ENCODE measurements at places on chromosomes 2 and 18.

- no peak for DNase-seq
Measured at GRCh38 chr2:236981701-236982485, 103.8 kb upstream of the COPS8 start.

GRCh38 chr2:74233648-74234047 is 35.2 kb downstream of the MTHFD2 start:
- no peak for DNase-seq

- no peak for DNase-seq
Measured at GRCh38 chr2:39865751-39866150, 86.7 kb upstream of the THUMPD2 start.

DNA sequence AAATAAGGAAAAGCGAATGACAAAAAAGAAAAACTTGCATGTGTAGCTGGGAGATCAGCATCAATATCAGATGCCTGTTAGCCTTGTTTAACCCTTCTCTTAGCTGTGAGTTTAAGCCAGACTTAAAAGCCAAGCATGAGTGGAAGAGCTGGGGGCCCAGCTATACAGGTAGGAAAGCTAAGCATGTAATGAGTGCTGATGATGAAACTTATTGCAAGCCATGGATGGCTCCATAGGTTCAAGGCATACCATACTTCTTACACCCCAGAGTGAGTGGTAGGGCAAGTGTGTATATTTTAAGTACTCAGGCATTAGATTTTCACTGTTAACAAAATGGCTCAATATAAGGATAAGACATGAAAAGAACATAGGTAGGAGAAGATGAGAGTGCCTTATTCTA is 28.0 kb downstream of the RBBP8 start:
- DNase-seq: no peak

DNA sequence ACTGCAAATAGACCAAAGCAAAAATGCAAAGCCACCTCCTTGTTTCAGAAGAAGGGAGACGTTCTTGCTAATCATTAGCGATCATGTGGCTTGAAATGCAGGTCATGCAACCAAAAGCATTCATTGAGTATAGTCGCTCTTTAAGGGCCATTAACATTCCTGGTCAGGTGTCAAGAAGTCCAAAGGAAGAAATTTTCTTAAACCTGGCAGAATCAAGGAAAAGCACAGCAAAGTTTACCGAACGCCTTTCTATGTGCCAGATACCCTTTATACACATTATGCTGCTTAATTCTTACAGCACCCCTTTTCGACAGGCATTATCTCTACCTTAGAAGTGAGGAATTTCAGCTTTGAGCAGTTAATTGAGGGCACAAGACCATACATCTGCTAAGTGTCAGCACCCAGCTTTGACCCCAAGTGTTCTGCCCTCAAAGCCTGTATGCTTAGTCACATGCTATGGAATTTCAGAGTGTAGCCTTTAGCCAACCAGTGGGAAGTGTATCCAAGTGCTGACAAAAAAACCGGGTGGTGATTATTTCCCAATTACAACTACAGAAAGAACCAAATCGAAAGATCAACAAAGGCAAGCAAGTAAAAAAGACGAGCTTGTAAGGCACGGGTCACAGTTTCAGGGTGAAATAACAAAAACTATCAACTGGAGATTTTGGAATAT is 70.8 kb downstream of the EPHA4 start:
- DNase-seq: peak; percentile 75

DNA sequence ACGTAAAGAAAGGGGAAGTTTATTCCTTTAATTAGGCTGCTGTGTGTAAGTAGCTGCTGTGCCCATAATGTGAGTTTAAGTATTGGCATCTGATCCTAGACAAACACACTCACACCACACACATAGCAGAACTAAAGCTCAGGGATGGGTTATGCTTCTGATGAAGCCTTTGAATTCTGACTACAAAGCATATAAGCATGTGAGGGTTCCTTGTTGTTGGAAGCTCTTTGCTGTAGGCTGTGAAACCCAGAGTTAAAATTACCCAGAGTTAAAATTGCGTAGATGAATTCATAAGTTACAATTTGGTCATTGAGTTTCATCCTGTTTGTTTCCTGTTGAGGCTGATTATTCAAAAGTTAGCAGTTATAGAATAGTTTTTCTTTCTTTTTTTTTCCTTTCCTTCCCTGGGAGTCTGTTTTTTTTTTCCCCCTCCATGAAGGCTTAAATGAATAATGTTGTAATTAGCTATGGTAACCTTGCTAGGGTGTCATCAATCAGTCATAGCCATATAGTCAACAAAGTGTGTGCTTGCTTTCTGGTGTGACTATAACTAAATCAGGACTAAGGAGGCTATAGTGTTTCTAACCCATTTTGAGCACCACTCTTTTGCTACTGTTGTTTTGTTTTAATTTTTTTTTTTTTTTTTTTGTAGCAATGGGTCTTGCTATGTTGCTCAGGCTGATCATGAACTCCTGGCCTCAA is 426.1 kb downstream of the PARD3B start:
- DNase-seq: no peak

- DNase-seq: no peak
Measured at GRCh38 chr2:217299590-217299989, 439.7 kb upstream of the TNP1 start.

GRCh38 chr2:88027697-88028389 is 11.5 kb upstream of the RNU2-63P start:
- no peak for DNase-seq

- no peak for DNase-seq
Measured at GRCh38 chr2:29110916-29111535, 4.2 kb upstream of the CLIP4 start.

DNA sequence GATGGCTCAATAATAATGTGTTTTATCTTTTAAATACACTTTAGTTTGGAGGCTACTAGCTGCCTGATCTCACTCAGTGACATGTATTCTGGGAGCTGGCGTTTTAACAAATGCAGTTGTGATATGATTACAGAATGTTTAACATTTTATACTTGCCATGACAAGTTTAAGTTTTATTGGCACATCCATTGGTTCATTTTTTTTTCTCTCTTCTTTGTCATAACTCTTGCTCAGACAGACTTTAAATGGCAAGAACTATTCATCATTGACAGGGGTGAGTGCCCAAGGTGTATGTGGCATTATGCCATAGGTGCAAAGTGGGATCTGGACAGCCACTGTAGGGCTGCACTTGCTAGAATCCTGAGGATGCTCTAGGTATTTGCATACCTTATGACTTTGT is 72.1 kb upstream of the MYL1 start:
- DNase-seq: no peak

- no peak for DNase-seq
Measured at GRCh38 chr2:129724021-129724757, 255.3 kb upstream of the RAB6C start.

DNA sequence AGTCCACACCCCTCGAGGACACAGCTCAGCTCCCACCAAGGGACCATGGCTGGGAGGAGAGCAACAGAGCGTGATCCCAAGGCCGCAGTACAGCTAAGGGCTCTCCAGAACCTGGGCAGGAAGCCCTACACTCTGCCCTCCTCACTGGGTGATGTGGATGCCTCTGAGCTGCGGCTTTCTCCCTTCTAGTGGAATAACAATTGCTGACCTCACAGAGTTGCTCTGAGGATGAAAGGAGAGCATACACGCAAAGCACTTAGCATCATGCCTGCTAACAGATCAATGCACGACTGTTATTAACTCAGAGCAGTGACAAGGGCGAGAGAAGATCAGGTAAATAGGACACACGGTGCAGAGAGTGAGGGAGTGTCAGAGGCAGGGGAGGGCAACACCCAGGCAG is 74.2 kb downstream of the ZFP36L2 start:
- no peak for DNase-seq

GRCh38 chr2:74010087-74010541 is 25.4 kb downstream of the TET3 start:
- peak; percentile 90 for DNase-seq

- DNase-seq: no peak
Measured at GRCh38 chr18:33316146-33316587, 124.4 kb downstream of the CCDC178 start.

- no peak for DNase-seq
Measured at GRCh38 chr2:62506421-62506750, 391 bp upstream of the TMEM17 start.
